Stimulated activated CD8-positive, alpha-beta memory T cell treated with anti-CD3 and anti-CD28 coated beads, Interleukin-4, amount 100 ng/mL, for 4 hours (primary cell): ENCODE measurements at places on chromosomes 1 and 21.
A peak's percentile ranks its signal among the peaks of the same experiment; 100 is the strongest.

DNA sequence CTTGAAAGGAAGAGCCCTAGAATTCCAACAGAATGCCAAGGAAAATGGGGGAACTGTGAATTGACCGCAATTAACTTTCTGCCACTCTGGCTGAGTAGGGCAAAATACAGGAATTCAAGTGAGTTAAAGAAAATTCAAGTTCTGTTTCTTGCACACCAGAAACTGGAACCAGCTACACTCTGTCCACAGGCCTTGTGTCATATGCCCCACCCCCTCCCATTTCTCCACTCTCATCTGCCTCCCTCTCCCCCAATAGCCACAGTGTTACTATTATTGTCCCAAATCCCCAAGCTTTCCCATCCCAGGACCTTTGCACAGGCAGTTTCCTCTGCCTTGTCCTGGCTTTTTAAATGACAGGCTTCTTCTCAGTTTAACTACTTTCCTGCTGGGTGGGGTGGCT lies 4.3 kb upstream of the STK40 start:
- no peak for DNase-seq

- DNase-seq, result no peak
Measured at GRCh38 chr1:85278853-85279314, 2.5 kb upstream of the BCL10 start.

- DNase-seq, result no peak
Measured at GRCh38 chr1:24302209-24302611, 16.9 kb upstream of the GRHL3 start.

DNA sequence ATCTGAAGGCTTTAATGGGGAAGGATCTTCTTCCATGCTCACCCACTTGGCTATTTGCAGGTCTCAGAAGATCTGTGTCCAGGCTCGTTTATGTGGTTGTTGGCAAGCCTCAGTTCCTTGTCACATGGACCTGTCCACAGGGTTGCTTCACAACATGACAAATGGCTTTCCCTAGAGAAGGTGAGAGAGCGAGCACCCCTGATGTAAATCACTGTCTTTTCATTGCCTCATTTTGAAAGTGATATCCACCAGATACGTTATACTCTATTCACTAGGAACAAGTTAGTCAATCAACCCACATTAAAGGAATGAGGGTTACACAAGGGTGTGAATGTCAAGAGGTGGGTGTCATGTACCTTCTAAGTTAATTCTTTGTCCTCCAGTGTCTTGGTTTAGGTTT lies 433.3 kb downstream of the RPS6KC1 start:
- no peak for DNase-seq

DNA sequence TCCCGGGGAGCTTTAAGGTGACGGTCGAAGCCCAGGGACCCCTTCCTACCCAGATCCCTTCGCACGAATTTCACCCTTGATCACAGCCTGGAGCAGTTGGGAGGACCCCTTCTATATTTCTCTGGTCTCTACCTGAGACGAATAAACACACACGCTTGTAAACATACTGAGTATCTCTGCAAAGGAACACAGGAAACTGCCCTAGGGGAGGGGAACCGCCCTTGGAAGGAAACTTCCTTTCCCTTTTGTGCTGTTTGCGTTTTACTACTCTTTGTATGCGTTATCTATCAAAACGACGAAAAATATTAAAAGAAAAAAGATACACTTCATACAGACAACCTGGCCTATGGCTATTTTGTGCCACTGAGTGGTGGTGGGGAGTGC lies 750 bp downstream of the NECAP2 start:
- peak; percentile 9 for DNase-seq

GRCh38 chr1:239672256-239672655 lies 285.9 kb downstream of the CHRM3 start:
- no peak for DNase-seq

DNA sequence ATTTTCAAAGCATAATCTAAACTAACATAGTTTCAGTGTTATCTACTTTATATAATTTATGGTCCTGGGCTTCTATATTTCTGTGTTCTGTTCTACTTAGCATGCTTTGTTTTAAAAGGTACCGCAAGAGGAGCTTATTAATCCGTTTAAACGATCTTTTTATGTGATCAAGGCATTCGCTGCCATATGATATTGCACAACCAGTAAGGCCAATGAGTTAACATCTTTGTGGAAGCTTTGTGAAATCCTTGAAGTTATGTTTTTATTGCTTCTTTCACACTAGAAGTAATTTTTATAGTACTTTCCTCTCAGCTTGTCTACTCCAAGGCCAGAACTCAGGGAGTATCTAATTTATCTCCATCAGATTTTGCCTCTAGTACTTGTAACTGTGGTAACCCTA lies 8.9 kb downstream of the LRRC8C start:
- DNase-seq, result no peak

DNA sequence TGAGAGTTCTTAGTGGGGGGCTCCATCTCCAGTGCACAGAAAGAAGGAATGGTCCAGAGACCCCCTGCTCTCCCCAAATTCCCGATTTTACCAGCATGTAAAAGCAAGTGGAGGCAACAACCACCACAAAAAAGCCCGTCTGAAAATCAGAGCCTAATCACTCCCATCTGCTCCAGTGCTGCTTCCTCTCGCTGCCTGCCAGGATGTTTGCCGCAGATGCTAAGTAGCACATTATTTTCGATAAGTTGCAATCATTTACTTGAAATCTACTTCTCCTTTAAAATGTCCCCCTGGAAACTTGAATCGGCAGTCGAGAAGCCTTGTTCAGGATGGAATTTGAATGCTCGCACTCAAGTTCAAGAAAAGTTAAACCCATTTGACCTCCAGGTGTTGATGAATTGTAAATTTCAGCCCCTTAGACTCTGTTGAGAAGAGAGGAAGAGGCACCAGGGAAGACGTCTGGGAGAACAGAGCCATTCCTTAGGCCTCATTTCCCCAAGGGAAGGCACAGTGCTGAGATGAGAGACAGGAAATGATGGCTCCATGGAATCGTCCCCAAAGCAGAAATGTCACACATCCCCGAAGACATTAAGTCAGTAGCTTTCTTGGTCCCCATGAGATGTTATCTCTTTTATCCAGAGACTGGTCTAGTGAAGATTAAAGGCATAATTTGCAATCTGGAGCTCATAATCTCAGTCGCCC lies 221.3 kb downstream of the PBX1 start:
- no peak for DNase-seq

- no peak for DNase-seq
Measured at GRCh38 chr1:6419804-6420453, at the start of gene HES2. TSS of gene HES2 (minus strand) at chr1:6419919. CDS start at chr1:6419820, 99 bp downstream.

- DNase-seq, result no peak
Measured at GRCh38 chr1:36083635-36084496, at the start of gene TEKT2. TSS of gene TEKT2 (plus strand) at chr1:36084094. CDS start at chr1:36084922, 828 bp downstream.

- DNase-seq, result peak; percentile 46
Measured at GRCh38 chr1:155320661-155321617, at the start of gene RUSC1. TSS of gene RUSC1 (plus strand) at chr1:155320894. CDS start at chr1:155321774, 880 bp downstream.

DNA sequence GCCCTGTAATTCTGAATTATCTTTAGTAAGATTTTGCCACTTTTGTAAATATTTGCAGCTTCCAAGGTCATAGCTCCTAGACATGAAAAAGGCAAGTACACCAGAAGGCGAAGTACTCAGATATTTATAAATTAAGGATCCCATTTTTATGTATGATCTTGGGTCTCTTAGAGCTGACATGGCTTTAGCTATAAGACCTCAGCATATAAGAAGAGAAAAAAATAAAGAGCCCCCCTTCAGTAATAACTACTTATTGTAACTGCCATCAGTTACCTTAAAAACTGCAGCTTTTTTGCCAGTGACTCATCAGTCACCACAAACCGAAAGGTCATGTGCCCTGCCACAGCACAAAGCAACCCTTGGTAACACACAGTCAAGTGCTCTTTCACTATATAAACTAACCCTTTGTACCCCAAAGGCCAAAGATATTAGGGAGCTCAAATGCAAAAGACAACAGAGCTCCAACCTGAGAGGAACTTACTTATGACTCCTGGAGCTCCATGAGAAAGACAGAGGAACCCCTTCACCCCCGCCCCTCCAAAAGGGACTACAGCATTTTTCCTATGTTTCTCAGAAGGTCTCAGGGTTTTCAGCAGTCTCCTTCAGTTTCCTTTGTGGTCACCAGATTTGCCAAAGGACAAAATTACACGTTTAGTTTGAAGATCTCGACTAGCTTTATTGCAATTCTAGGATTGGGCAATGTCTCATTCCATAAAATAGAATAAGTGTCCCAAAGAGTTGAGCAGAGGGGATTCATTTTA lies 219.8 kb upstream of the DUSP10 start:
- DNase-seq, result peak; percentile 10

- no peak for DNase-seq
Measured at GRCh38 chr1:232944347-232944746, 6.1 kb upstream of the NTPCR start.

DNA sequence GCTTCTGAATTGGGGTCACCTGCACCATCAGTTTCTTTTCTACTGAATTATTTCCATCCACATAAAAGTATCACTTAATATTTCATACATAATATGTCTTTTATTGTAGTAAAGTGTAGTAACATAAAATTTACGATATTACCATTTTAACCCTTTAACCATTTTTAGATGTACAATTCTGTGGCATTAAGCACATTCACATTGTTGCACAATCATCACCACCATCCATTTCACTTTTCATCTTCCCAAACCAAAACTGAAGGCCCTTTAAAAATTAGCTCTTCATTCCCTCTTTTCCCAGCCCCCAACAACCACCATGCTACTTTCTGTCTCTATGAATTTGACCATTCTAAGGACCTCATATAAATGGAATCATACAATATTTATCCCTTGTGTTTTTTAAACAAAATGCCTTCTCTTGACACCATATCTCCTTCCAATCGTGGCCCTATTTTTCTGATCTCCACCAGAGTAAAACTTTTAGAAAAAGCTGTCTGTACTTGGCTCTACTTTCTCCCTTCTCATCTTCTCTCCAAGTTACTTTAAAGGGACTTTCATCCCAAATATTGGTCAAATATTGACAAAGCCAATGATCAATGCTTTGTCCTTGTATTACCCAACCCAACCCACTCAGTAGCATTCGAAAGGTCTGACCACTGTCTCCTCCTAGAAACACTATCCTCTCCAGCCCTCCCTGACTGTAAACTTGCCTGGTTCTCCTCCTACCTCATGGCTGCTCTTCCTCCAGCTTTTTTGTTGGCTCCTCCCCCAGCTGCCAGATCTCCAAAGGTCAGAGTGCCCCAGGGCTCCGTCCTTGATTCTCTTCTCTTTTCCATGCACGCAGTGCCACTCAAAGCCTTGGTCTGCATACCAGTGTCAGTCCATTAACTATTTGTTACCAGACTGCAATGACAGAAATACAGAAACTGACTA lies 44.7 kb downstream of the SLC30A10 start:
- DNase-seq, result no peak

- DNase-seq, result no peak
Measured at GRCh38 chr1:211343607-211344006, 17.0 kb downstream of the TRAF5 start.

- no peak for DNase-seq
Measured at GRCh38 chr1:223223091-223223995, 80.3 kb upstream of the TLR5 start.

GRCh38 chr1:159700312-159700711 lies 14.1 kb downstream of the CRP start:
- no peak for DNase-seq

DNA sequence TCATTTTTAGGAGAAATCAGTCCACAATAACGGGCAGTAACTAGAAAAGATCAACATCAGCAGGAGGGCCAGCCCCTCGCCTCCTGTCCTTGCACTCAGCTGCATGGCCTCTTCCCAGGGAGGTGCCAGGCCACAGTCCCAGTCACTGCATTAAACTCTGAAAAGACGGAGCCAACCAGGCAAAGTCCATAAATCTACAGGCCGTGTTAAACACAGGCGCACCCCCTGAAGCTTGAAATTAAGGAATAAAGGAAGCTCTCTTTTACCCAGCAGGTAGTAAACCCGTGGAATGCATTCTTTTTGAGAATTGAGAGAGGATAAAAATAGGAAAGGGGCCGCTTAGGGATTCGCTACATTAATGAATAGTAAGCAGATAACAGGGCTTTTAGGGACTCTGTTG lies 18.4 kb downstream of the H6PD start:
- no peak for DNase-seq

GRCh38 chr1:42144711-42145388 lies 8.4 kb upstream of the GUCA2B start:
- DNase-seq, result no peak

- no peak for DNase-seq
Measured at GRCh38 chr1:216186141-216186540, 237.1 kb downstream of the USH2A start.

GRCh38 chr1:237154157-237154556 lies 112.2 kb downstream of the RYR2 start:
- no peak for DNase-seq

DNA sequence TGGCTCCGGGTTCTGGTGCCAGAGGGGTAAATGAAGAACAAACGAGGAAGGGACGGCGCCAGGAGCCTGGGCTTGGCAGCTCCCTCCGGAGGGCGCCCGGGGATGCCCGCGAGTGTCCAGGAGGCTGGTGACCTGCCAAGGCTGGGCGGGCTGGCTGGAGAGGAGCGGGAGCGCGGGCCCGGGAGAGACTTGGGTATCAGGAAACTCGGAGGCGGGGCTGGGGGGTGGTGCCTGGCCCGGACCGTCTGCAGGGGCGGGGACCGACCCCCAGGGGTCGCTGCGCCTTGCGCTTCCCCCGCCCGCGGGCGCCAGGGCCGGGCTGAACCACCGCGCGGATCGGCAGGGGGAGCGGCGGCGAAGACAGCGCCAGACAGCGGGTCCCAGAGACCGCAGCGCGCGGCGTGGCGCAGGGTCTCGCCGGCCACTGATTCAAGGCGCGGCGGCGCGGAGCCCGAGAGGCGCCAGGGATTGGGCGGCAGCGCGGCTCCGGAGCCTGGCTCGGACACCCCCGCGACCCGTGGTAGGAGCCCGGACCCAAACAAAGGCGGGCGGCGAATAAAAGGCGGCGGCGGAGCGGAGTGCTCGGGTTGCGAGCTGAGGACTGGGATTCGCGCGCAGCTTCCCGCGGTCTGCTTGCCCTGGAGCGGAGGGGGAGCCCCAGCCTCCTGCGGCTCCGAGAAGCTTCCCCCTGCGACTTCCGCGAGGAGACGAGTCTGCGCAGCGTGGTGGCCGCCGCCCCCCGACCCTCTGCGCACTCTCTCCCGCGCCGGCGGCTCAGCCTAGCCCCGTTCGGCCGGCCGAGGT lies at the start of gene DISP3:
Gene DISP3 (plus strand): TSS at position 585 of the 804 bp plus-strand sequence. CDS start 21,838 bp downstream, outside the sequence.
- peak; percentile 14 for DNase-seq
